NCI-H526 treated with DMSO at 0.1 percent for 48 hours (cell line): ENCODE measurements at places on chromosomes 5 and 9.

DNA sequence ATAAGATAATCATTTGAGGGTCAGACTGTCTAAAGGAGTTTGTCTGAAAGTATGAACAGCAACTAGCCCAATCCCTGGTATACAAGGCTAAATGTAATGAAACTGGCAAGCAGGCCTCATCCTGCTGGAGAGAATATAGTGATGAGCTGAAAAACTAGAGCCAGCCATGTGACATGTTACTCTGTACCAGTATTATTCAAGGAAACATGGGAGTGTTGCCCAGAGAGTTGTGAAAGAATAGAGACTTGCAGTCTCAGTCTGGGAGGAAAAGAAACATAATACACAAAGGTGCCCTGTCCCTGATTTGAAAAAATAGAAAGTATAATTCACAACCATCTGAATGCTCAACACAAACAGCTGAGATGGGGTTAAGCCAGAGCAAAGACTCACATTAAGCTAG is 37.9 kb upstream of the HTR1A start:
- DNase-seq, result no peak

- DNase-seq, result no peak
These were observed 267.5 kb downstream of the GABRB2 start for GRCh38 chr5:161278739-161279660.

DNA sequence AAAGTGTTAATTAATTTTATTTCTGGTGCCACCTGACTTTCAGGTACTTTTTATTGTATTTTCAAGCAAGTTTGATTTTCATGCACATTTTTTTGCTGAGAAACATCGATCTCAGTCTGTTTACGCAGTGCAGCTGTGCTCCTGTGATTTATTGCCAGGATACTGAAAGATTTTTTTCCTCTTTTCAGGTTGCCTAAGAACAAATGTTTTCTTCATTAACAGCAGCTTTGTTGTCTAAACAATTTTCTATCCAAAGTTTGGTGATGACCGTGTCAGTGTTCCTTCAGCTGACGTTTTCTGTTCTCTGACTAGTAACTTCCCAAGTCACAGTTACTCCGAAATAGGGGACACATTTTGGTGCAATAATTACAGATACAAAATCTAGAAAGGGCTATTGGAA is 78.1 kb downstream of the VCAN start:
- DNase-seq, result no peak

GRCh38 chr5:170892196-170892595 is 30.4 kb downstream of the RANBP17 start:
- no peak for DNase-seq

DNA sequence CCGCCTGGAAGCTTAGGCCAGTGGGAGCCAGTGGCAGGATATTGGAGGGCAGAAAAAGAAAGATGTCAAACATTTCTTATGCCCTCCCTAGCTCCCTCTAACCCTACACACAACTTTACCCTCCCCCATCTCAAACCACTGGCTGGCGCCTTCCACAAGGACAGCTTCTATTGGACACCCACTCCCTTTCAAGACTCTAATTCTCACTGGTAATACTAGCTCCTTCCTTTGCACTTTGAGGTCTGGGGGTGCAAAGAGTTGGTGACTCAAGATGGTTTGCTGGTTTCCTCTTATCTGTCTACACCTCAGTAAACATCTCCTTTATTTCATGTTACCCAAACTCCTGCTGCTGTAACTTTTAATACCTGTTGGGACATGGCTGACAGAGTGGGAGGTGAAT is 11.6 kb upstream of the ITGA1 start:
- no peak for DNase-seq

DNA sequence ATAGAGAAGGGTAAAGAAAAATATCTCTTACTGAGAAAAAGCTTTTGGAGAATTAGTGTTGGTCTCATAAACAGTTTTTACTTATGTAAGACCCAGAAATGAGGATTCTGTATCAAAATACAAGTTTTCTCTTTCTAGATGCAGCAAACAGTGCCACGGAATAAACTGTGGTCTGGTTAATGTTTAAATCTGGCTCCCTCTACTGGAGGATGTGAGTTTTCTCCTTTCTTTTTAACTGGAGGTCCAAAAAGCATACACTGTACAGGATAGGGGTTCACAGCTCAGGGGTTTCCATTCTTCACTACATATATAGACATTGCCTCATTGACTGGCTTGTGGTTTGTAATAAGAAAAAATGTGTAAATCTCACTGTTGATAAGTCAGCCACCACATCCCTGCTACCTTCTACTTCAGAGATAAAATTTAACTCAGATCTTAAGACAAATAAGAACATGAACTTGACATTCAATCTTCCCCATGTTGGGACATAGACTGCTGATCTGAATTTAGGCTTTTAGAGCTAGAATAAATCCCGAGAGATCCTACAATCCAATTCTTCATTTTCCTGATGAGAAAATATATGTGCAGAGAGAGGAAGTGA is 98.9 kb downstream of the CFAP95 start:
- no peak for DNase-seq

GRCh38 chr9:120941046-120941770 is 14.6 kb upstream of the TRAF1 start:
- DNase-seq, result no peak

GRCh38 chr9:98222885-98223691 is 30.7 kb upstream of the CORO2A start:
- no peak for DNase-seq

DNA sequence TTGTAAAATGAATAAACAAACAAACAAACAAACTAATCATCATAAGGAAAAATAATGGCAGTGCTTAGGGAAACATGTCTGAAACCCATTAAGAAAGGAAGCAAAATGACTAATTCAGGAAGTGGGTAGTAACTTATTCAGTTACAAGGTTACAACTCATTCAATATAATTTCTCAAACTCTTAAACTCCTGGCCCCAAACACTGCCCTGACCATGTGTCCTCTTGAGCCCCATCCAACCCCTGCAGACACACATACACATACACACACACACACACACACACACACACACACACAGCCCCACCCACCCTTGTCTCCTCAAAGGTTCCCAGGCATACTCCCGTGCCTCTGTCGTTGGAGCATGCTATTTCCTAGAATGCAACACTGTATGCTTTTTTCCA is 193.9 kb downstream of the SEC61B start:
- DNase-seq, result no peak

DNA sequence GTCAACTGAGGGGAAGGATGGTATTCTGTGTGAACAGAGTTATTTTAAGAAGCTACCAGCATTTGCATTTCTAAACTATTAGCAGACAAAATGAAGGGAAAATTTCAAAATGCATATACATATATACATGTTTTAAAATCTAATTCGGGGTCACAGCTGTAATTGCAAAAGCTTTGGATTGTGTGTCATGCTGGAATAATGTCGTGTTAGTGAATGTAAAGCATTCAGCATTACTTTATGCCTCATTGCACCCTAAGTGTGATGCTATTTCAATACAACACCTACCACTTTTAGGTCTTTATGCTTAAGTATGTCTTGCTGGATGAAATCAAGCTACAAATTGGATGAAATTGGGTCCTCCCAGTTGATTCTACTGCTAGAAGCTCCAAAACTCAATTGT is 687.6 kb upstream of the MEF2C start:
- no peak for DNase-seq

DNA sequence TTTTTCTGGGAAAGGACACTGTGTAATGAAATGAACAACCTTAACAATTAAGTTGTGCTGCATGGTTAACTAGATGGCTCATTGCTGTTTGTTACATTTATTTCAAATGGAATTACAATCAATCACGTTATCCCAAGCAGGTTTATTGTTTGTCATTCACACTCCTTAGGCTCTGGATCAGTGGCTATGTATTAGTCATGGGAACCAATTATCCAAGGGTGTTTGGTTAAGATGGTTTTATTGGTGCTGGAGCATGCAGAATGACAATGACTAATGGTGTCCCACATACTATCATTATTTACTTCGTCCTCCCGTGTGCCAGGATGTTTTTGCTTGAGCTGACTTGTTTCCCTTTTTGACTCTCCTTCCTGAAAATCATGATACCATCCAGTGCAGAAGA is 10.6 kb upstream of the TRPC7 start:
- DNase-seq, result no peak

DNA sequence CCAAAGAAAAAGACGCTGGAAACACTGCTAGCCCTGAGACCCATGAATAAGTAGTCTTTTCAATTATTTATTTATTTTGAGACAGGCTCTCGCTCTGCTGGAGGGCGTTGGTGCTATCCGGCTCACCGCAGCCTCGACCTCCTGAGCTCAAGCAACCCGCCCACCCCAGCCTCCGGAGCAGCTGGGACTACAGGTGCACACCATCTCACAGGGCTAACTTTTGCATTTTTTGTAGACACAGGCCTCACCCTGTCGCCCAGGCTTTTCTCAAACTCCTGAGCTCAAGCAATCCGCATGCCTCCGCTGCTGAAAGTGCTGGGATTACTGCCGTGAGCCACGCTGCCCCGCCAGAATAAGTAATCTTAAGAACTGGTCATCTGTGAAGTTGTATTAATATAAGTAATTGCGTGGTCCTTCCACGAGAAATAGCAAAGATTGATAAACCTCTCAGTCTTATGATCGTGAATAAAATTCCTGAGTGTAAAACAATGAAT is 1.6 kb downstream of the ANXA2R start:
- DNase-seq, result no peak

DNA sequence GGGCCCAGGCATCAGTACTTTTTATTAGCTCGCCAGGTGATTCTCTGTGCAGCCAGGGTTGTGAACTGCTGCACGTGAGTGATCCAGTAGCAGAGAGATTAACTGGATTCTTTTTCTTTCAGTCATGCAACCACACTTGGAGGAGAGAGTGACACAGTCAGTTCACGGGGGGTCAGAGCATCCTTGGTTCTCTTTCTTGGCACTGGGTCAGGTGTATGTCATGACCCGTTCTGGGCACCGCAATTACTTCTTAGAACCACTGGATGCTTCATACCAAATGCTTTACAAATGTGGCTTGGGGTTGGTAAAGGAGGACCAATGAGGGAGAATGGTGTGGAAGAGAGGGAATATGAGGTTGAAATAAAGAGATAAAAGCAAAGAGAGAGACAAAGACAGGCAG is 368.7 kb downstream of the MLLT3 start:
- DNase-seq, result no peak

DNA sequence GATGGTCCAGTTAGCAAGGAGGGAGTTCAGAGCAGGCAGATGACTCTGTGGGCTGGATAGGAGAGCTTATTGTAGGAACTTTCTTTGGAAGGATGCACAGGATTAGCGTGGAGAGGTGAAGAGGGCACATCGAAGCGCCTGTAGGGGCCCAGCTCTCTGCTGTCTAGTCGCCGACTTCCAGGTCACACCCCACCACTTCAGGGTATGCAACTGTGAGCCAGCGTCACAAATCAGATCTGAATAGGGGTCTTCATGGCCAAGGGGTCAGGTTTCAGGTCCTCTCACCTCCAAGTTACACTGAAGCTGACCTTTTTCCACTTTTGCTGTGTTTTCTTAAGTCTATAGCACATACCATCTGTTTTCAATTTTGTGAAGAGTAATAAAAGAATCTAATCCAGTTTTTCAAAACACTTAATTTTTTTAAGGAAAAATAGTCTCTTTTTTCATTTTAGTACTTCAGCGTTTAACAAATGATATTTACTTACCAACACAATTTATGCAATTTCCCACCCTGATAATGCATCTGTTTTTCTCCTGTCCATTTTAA is 364.2 kb upstream of the CLINT1 start:
- DNase-seq, result no peak
